AG08395 (cell line): ENCODE measurements at places on chromosomes 5 and 9.

- peak; percentile 57 for DNase-seq
Observed at GRCh38 chr9:121906074-121906870, 186.8 kb downstream of the TTLL11 start.

DNA sequence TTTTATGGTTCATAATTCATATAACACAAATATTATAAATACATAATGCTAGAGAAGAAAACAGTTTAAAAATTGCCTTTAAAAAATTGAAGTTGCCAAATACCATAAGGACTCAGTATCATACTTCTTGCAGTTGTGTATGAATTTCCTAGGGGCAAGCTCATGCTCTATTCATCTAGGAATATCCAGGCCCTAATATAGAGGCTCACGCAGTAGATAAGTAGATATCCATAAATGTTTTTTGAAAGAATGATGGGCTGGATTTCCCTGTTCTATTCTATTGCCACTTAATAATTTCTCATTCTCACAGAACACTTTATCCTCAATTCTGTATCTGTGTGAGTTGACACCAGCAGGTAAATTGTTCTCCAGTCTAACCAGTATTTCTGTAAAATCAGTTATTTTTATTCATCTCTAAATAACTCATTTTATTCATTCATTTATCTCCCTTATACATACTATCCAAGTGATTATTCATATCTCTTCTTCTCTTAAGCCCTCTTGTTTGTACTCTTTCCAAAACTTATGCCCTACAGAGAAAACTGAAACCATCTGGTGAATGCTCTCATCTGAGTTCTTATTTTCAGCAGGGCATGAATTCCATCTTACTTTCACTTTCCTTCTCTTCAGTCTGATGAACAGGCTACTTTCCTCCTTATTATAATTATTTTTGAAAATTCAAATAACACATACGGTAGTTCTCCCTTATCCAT, 97.1 kb downstream of the SLC44A1 start:
- peak; percentile 34 for DNase-seq

GRCh38 chr5:169071-169727, 22.1 kb upstream of the LRRC14B start:
- peak; percentile 70 for DNase-seq

DNA sequence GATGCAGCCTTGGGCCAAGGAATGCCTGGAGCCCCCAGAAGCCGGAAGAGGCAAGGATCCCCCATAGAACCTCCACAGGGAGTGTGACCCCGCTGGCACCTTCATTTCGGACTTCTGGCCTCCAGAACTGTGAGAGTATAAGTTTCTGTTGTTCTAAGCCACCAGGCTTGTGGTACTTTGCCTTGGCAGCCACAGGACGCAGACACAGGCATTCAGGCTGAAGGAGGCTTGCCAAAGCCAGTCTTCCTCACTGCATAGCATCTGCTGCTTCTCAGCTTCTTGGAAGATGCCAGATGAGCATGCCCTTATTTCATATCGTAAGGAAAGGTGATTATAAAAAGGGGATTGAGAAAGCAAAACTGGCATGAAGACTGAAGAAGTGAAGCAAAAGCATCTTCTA, 61.1 kb upstream of the TAS2R1 start:
- no peak for DNase-seq

DNA sequence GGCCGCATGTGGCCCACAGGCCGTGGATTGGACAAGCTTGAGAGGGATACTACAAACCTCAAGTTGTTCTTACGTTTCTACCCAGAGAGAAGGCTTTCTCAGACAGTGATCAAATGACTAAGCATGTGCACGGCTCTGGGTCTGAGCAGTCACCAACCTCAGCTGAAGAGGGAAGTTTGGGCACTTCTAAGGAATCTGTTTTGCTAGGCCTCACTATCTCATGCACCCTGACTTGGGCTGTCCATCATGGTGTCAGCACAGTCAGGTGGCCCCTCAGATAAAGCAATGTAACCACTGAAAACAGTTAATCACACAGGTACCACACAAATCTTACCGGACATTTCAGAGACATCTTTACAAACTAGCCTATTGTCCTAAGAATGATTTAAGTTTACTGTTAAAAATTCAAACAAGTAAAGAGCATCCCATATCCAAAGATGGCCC, 24.6 kb downstream of the CSF2 start:
- DNase-seq = peak; percentile 29

DNA sequence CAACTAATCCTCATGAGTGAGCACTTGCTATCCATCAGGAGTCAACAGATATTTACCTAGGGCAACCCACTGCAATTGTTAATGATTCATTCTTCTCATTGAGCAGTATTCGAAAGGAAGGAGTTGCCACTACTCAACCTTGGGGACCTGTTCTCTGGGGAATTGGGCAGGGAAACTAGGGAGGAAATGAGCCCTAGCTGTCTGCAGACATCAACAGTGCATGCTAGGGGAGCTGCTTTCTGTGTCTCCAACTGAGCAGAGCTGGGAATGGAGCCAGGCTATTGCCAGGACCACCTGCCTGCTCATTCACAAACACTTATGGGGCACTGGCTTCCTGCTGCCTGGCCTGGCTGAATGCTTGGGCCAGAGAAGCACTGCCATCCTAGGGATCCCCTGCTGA, 183.4 kb downstream of the TMEM38B start:
- DNase-seq = no peak
